ENCODE measurements at places on chromosomes 5 and 9.

- no peak for DNase-seq
These were observed 59.6 kb downstream of the ACTBL2 start for GRCh38 chr5:57422993-57423392.

DNA sequence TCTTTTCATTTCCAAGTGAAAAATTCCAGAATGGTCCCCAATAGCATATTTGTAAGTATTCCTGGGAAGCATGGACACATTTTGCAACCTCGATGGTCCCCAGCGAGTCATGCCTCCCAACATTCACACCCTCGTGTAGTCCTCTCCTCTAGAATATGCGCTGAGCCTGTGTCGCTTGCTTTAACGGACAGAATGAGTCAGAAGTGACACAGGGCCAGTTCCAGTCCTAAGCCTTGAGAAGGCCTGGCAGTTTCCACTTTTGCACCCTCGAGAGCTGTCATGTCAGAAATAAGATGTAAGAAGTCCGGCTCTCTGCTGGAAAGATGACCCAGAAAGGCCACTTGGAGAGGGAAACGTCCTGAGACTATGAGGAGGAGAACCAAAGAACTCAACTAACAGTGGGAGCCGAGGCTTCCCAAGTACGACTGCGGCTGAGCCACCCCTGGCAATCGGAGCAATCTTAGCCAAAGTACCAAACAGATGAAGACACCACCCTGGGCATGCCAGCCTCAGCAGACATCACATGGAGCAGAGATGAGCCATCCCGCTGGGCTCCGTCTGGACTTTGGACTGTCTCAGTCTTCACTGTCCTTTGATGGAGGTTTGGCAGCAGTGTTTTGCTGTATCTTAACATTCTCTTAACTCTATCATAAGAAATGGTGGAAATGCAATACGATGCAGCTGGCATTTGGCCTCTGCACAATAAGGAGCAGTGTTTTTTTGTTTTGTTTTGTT is 42.6 kb upstream of the GFPT2 start:
- DNase-seq = no peak

- DNase-seq = peak; percentile 62
These were observed 227.3 kb upstream of the DAPK1 start for GRCh38 chr9:87270221-87270847.

DNA sequence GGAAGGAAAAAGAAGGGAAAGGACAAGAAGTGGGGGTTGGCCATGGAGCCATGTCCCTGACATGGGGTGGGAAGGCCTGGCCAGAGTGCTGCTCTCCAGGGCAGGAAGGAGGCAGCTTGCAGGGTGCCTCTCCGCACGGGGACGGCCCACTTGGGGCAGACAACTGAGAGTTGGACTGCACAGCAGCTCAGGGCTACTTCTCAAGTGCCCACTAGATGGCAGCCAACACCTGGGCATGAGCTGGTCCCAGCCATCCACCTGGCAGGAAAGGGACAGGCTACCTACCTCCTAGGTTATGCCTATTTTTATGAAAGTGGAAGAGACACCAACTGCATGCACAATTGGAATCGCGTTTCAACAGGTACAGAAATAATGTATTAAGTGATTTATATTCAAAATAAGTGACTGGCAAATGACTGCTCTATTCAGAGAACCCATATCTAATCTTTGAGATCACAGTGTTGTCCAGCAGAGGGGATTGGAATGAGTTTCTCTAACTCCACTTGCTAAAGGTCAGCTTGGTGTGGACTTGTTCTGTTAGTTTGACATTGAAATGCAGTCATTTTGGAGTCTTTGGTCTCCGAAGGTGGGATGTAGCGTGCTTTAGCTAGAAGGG is 113.4 kb downstream of the SYK start:
- DNase-seq = peak; percentile 35

- DNase-seq = no peak
These were observed 114.6 kb upstream of the FTMT start for GRCh38 chr5:121737120-121737519.

- DNase-seq = no peak
These were observed 232.5 kb downstream of the SPATA31A1 start for GRCh38 chr9:39587844-39588499.

GRCh38 chr9:115157245-115157674 is 39.3 kb upstream of the TNC start:
- peak; percentile 76 for DNase-seq

DNA sequence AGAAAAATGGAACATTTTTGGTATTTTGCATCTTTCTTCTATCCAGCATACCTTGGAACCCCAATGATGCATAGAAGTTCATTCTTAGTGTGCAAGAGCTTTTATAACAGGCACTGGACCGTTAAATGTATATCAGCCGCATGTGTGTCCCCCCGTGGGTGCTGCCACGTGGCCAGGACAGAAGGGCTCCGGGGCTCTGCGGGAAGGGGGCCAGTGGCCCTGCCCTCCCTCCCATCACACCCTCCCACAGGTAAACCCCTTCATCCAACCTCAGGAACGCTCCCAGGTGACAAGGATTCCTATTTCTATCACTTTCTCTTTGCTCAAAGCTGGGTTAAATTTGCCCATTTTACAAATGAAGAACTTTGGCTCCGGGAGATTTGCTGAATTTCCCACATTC is 393.4 kb upstream of the IRX4 start:
- no peak for DNase-seq

- no peak for DNase-seq
These were observed 28.8 kb downstream of the NTRK2 start for GRCh38 chr9:84698323-84698722.

DNA sequence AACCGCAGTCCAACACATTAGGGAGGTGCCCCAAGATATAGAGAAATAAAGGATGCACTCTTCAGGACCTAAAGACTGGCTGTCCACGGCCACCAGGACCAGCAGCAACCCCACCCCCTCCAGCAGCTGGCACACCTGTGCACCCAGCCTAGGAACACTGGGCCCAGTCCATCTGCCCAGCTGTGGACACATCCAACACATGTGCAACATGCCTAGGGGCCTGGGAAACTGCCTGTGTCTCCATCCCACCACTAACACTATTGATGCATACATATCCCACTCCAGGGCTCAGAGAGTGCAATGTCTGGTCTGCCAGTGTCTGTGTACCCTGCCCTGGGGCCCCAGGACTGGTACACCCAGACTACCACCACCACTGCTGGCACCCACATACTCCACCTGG is 1781.3 kb downstream of the MAT2B start:
- no peak for DNase-seq

DNA sequence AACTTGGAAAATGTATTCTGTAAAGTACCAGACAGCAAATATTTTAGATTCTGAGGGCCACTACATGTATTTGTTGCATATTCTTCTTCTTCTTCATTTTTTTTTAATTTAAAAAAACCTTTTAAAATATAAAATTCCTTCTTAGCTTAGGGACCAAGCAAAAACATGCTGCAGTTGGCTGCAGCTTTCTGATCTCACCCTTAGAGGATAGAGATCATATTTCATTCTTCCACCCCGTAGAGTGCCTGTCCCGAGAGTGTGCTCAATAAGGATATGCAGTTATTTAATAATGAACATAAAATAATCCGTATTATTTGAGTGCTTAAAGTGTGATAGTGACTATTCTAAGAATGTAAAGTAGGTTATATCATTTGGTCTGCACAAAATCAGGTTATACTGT is 204.2 kb upstream of the CD180 start:
- no peak for DNase-seq

DNA sequence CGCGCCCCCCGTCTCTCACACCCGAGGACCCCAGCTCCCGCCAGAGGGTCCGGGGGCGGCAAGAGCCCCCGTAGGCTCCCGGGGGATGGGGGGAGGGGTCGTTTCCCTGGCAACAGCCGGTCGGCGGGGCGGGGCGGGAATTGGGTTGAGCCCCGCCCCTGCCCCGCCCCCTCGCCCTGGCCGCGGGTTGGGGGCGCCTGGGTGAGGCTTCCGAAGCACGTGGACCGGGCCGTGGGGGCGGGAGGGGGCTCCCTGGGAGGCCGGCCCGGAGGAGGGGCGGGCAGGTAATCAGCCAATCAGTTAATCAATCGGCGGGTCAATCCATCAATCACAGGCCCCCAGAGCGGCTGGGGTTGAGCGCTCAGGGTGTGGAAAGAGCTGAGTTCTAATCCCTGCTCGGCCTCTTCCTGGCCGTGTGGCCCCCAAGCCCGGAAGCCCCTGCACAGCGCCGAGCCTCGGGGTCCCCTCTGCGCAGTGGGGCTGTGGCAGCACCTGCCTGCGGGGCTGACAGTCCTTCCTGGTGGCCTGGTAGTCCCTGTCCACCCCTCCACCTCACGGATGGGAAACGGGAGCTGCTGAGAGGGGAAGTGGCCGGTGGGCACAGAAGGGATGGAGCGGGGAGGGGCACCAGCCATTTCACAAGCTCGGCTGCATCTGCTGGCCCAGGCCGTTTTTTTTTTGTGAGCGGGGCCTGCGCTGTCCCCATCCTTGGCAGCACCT is 174.2 kb upstream of the IER5L start:
- no peak for DNase-seq

GRCh38 chr5:92562065-92562464 is 1019.0 kb downstream of the NR2F1-AS1 start:
- no peak for DNase-seq

- no peak for DNase-seq
These were observed 398.3 kb downstream of the IRX2 start for GRCh38 chr5:2353211-2353610.

GRCh38 chr5:170585273-170585948 is 81.6 kb downstream of the KCNIP1 start:
- no peak for DNase-seq

GRCh38 chr9:90607701-90608516 is 34.7 kb downstream of the DIRAS2 start:
- DNase-seq = no peak

DNA sequence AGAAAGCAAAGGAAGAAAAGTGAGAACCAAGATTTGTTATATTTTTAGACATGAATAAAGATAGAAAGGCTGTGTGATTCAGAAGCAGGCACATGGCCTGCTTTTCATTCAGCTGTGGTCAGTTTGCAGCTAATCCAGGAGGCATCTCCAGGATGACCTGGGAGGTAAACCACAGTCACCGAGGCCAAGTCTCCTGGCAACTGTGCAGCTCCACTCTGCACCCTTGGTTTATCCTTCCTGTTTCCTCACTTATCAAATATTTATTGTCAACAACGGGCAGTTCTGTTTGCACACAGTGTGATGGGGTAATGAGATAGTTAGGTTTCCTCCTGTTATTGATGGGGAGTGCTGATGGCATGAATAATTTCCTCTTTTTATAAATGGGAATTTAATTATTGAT is 243.0 kb downstream of the PSAT1 start:
- DNase-seq = no peak

DNA sequence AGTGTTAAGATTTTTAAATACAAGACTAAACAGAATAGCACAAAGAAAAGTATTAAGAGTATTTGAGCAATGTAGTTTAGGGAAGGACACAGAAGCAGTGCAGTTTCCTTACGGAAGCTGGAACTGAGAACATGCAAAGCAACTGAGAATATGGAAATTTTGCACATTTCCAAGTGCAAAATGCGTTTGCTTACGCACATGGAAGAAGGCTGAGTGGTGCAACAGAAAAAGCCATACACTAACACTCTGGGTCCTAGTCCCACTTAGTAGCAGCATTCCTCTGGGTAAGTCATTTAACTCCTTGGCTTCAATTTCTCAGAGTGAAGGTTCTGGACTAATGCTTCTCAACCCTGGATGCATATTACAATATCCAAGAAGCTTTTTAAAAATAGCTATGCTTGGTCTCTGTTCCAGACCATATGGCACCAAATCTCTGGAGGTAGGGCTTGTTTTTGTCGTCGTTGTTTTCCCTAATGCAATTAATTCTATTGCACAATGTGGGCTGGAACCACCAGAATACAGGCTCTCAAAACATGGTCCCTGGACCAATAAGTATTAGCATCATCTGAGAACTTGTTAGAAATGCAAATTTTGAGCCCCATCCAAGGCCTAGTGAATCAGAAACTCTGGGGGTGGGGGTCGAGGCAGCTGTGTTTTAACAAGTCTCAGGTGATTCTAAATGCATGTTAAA is 65.2 kb upstream of the DEPDC1B start:
- no peak for DNase-seq

DNA sequence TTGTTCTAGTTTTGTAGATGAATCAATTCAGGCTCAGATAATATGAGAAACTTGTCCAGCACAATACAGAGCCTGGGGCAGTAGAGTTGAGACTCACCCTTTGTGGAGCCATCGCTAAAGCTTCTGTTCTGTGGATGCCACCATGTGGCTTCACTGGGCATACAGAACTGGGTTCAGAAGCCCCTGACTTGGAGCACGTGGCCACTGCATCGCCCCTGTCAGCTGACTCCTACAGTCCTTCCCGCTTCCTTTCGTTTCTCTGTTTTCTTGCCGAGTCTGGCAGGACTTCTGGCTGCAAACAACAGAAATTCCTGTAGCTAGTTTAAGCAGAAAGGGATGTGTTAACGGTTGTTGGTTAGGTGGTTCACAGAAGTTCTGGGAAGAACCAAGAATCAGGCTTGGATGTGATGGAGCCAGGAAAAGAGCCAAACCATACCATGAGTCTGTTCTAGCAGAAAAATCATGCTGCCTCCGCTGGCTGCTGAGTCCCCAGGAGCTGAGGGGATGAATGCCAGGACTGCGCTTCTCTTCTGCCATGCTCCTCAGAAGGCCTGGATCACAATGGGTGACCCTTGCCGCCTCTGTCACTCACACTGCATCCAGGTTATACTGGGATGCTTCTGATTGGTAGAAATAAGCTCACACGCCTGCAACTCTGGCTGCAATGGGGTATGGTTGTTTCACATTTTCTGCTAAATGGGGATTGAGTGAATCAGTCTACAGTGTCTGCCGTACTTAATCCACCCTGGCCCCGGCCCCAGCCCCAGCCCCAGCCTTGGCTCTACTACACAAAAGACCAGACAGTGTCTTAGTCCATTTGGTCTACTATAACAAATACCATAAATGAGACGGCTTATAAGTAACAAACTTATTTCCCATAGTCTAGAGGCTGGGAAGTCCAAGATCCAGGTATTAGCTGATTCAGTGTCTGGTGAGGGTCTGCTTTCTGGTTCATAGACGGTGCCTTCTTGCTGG is 262.5 kb downstream of the GOLPH3 start:
- DNase-seq = no peak

DNA sequence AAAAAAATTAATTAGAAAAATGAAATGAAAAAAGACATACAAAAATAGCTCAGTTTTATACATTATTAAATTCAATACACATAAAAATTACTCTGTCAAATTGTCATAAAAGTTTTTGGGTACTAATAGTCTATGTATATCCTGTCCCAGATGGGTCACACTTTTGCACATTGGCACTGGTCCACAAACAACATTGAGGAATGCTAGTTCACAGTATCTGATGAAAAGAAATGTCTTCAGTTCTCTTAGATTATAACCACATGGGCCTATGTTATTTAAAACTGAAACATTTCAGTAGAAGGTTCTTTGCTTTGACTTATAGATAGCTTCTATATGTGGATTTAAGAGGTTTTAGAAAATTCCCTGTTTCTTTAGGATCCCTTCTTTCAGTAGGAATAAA is 39.8 kb downstream of the LNPEP start:
- DNase-seq = no peak

GRCh38 chr9:137311986-137312851 is 10.1 kb upstream of the NRARP start:
- no peak for DNase-seq
